NK-92 treated with Interleukin-12 subunit alpha and Interleukin-12 subunit beta, amount 100 ng/mL, for 24 hours (cell line): ENCODE measurements at places on chromosomes 6 and 20.

- DNase-seq = no peak
These were observed 571.6 kb upstream of the GJE1 start for GRCh38 chr6:141561154-141561553.

DNA sequence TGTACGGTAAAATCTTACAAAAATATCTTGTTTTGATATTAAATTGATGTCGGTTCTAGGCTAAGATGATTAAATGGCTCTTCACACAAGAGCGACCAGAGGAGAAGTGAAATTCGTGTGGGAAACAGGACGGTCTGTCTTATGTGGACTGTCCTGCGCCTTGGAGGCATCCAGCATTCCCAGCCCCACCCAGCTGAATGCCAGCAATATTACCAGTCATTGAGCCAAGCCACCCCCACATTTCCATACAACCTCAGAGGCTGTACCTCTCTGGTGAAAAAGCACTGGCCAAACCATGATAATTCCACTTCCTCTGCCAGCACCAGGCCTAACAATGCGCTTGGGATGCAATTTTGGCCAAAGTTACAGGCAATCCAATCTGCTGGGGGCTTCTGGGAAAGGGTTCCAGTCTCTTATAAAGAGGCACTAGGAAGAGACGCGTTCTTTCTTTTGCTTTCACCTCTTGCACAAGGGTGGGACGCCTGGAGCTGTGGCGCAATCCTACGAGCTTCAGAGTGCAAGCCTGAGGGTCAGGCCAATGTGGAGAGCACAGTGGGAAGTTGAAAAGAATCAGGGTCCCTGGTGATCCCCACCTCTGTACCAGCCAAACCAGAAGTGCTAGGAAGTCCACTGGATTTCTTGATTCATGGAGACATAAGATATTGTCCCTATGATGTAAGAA, 213.1 kb downstream of the PREX1 start:
- DNase-seq = no peak

DNA sequence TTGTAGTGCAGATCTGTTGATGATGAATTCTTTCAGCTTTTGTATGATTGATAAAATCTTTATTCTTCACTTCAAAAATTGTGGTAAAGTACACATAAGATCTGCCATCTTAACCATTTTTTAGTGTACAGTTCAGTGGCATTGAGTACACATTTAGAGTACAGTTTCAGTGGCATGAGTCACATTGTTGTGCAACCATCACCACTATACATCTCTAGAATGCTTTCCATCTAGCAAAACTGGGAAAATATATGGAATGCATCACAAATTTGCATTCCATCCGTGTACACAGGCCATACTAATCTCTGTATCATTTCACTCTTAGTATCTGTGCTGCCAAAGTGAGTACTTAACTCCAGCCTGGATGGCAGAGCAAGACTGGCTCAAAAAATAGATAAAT, 28.7 kb downstream of the SIRPD start:
- DNase-seq = no peak

GRCh38 chr6:169890049-169890448, 138.6 kb downstream of the ERMARD start:
- no peak for DNase-seq

GRCh38 chr20:21251278-21251677, 51.9 kb upstream of the XRN2 start:
- peak; percentile 31 for DNase-seq

- no peak for DNase-seq
These were observed 840 bp downstream of the PPP1R3D start for GRCh38 chr20:59939052-59939878.

- no peak for DNase-seq
These were observed 17.9 kb downstream of the RNGTT start for GRCh38 chr6:88945415-88946008.

- no peak for DNase-seq
These were observed 17.3 kb downstream of the PLN start for GRCh38 chr6:118565311-118565960.
